ENCODE measurements at places on chromosomes 6 and 20.

DNA sequence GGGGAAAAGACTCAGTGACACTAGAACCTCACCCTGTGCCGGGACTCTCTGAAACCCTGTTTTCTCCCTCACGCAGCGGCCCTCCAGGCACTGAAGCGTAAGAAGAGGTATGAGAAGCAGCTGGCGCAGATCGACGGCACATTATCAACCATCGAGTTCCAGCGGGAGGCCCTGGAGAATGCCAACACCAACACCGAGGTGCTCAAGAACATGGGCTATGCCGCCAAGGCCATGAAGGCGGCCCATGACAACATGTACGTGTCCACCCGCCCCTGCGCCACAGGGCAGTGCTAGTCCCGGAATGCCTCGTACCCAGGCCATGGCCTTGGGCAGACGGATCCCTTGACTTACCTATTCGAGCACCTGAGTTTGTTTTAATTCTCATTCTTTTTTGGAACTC lies 37.2 kb downstream of the CHMP4B start:
- no peak for DNase-seq

GRCh38 chr20:24695529-24696225 lies 226.2 kb downstream of the SYNDIG1 start:
- DNase-seq, result no peak

- DNase-seq, result no peak
Observed at GRCh38 chr6:37036146-37036545, 30.7 kb downstream of the FGD2 start.

- DNase-seq, result no peak
Observed at GRCh38 chr6:70672549-70672948, 4.9 kb downstream of the SMAP1 start.

DNA sequence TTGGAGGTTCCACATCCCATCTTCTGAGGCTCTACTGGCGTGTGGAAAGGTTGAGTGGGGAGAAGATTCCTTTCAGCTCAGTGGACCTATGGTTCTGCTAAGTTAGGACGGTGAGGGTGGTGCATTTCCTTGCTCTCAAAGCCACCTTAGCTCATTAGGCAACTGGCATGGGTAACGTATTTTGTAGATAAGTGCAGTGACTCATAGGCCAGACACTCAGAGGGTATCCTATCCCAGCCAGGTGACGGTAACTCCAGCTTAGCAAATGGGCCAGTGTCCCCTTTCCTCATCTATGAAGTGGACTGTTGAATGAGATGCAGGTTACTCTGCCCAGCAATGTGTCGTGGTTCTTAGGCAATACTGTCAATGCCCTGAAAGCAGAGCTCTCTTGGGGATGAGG lies 3.7 kb downstream of the RPS6KA2 start:
- DNase-seq, result no peak

- DNase-seq, result no peak
Observed at GRCh38 chr20:5864873-5865587, 85.3 kb downstream of the TRMT6 start.

GRCh38 chr6:106142876-106143431 lies 56.8 kb downstream of the PRDM1 start:
- no peak for DNase-seq

DNA sequence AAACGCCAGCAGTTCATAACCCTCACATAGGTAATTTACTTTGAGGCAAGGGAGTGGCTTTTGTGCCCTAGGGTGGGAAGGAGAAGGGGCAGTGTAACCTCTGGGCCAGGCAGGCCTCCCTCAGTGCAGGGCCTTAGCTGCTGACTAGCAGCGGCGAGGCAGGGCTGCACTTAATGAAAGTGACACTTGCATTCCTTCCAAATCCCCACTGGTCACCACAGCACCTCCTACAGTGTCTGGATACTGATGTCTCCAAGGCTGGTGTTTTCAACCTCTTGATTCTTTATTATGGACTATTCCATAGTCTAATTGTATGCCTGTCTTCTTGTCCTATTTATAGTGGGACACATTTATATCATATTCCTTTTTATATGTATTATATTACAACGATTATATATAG lies 152.7 kb downstream of the LY86 start:
- DNase-seq, result no peak

GRCh38 chr6:112298021-112298745 lies 43.8 kb upstream of the LAMA4 start:
- DNase-seq, result no peak

DNA sequence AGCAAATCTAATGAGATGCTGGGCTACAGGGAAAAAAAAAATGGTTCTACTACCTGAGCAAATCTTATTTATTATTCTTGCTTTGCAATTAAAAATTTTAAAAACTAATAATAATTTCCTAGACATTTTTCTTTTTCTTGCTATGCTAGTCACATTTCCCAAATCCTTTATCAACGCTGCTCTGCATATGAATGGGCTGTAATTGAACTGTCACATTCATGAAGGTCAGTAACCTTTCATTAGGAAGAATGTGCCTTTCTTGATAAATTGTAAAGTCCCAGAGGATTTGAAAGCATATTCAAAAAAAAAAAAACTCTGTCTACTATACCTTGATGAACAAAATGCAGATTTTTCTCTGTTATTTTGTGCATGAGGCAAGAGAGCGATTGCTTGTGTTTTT lies 538.7 kb upstream of the ID4 start:
- DNase-seq, result no peak

DNA sequence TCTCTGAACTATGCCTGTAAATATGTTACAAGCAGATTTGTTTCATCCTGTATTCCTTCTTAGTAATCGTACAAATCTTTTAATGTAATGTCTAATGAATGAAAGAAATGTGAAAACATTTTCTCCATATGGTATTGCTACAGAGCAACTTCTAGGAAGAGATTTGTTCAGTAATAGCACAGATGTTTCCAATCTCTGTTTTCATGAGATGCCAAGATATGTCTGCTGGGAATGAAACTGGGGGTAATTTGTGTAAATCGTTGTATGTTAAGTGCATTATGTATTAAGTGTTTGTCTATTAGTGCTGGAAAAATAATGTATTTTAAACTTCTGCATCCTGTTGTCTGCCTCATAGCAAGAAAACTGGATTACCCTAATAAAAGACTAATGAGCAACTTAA lies 722.2 kb upstream of the EYS start:
- no peak for DNase-seq

GRCh38 chr6:45445749-45446549 lies 68.2 kb upstream of the SUPT3H start:
- no peak for DNase-seq

DNA sequence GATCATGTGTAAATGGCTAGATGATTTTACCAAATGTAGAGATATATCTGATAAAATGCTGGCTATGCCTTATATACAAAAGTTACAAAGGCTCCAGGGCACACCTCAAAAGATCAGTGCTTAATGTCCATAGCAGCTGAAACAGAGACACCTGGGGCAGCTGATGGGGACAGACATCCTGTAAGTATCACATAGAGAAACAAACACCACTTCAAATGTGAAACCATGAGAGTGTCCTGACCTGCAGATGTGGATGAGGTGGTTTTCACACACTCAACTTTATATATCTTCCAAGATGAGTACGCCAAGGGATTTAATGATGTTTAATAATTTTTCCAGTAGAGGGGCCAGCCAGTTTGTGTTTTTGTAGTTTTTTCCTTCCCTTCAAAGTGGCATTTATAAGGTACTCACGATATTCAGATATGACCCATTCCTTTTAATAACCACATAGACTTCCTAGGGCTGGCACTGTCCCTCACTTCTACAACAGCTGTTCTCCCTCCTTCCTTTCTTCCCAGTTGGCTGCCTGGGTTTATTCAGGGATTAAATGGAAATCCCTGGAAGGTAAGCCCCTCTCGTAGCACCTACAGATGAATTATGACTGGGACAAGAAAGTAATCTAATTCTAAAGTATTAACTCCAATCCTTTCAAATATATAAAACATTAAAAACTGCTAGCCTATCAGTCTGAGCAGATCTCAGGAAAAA lies 50.3 kb upstream of the MCM9 start:
- DNase-seq, result no peak

DNA sequence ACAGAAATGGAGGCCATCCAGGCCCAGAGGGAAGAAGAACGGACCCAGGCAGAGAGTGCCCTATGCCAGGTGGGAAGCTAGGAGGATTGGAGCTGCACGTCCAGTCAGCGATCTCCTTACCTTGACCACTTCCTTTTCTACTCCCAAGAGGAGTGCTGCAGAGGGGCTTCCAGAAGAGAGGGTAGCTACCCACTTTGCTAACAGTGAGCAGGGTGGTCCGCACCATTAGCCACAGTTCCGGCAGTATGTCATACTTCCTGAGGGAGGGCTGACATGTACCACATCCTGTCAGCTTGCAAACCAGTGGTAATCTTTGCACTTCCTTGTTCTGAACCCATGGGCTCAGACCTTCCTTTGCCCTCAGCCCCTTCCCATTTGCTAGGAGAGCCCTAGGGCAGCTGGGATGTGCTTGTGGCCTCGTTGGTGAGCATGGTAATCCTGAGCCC lies 35.4 kb downstream of the CEP250 start:
- DNase-seq, result peak; percentile 32

DNA sequence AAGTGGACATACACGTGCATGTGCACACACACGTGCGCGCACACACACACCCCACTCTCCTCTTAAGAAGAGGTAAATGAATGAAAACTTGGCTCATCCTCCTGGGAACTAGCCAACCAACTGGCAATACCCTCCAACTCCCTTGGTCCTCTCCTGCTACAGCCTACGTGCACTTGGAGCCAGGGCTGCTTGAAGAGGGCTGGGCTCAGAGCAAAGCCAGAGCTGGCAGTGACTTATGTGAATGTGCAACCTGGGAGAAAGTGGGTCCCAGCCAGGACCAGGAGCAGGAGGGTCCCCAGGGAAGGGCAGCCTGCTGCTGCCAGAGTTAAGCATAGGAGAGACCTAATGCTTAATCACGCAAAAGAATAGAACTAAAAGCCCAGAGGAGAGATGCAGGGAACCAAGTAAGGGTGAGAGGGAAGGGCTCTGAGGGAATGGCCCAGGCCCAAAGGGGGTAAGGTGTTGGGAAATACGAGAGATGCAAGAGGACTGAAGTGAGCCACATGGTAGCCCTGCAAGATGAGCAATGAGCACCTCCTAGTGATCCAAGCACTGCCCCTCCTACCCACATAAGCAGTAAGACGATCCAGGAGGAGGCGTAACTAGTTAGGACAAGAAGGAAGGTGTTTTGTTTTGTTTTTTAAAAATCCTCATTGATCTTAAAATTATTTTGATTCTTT lies 24.7 kb downstream of the TRAF3IP2 start:
- DNase-seq, result no peak

DNA sequence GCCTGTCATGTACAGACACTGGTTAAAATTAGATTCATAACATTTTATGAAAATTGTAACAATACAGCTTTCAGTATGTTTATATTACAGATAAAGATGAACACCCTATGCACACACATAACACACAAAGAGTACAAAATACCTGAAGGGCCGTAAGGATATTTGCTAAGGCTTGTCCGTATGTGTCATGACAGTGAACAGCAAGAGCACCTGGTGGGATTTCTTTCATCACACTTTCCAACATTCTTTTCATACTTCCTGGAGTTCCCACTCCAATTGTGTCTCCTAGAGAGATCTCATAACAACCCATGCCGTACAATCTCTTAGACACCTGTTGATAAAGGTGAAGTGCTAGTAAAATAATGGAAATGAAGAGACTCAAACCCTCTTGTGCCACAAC lies 83.7 kb downstream of the HMGCLL1 start:
- no peak for DNase-seq
